ENCODE measurements at places on chromosomes 5 and 9.

- no peak for DNase-seq
Observed at GRCh38 chr5:179319123-179319522, 26.1 kb downstream of the ADAMTS2 start.

DNA sequence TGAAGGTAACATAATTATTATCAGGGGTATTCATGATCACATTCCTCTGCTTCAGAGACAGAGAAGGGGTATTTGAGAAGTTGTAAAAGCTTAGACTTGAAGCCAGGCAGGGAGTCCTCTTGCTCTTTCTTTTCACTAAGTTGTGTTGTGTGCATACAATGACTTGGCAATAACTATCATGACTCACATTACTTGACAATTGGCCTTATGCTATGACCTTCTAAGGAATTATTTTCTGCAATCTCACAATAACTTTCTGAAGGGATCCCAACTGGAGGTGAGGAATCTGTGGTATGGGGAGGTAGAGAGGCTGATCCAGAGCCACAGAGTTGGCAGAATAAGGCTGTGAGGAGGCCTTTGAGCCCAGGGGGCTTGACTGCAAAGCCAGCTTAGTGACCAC is 622.3 kb downstream of the MTRR start:
- no peak for DNase-seq

DNA sequence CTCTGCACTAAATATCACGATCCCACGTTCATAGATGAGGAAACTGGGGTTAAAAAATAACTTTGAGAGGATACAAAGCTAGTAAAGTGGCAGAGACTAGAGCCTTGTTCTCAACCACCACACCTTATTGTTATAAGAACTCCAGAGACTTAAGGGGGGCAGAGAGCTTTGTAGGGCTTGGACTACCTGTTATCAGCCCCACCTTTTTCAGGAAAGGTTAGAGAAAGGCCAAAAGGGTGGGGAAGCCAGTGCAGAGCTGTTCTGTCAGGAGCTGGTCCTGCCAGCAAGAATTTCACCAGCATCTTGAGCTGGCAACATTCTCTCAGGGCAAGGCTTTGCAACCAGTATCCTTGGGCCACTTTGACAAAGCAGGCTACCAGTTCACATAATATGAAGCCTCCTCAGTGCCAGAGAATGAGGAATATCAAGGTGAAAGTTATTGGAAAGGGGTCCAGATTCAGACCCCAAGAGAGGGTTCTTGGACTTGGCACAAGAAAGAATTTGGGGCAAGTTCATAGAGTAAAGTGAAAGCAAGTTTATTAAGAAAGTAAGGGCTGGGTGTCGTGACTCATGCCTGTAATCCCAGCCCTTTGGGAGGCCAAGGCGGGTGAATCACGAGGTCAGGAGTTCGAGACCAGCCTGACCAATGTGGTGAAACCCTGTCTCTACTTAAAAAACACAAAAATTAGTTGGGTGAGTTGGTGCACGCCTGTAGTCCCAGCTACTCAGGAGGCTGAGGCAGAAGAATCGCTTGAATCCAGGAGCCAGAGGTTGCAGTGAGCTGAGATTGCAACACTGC is 66.2 kb upstream of the CLINT1 start:
- DNase-seq, result no peak

DNA sequence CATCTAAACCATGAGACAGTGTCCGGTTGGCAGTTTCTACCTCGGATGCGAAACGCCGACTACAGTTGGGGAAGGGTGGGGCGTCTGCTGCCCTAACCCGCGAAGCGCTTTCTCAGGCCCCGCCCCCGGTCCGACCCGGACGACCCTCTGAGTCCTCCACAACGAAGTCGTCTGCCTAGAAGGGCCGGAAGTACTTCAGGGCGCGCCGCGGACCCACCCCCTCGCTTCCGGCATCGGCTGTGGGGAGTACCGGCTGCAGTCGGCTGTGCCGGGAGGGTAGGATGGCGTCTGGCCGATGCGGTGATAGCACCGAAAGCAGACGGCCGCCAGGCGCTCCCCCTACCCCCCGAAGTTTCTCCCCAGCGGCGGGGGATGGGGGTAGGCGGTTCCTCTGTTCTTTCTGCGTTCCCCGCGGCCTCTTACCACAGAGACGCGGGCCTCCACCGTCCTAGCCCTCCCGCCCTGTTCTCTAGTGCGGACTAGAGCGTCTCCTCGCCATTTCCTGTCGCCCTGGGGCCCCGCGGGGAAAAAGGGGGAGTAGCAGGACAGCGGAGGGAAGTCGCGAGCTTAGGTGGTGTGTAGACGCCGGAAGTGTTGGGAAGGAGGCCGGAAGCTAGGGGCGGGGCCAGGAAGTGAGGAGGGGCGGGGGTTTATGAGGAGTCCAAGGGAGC is at the start of gene TRIM41:
Gene TRIM41 (plus strand): TSS at position 224 of the 671 bp plus-strand sequence. CDS start 719 bp downstream, outside the sequence.
- DNase-seq, result peak; percentile 99

DNA sequence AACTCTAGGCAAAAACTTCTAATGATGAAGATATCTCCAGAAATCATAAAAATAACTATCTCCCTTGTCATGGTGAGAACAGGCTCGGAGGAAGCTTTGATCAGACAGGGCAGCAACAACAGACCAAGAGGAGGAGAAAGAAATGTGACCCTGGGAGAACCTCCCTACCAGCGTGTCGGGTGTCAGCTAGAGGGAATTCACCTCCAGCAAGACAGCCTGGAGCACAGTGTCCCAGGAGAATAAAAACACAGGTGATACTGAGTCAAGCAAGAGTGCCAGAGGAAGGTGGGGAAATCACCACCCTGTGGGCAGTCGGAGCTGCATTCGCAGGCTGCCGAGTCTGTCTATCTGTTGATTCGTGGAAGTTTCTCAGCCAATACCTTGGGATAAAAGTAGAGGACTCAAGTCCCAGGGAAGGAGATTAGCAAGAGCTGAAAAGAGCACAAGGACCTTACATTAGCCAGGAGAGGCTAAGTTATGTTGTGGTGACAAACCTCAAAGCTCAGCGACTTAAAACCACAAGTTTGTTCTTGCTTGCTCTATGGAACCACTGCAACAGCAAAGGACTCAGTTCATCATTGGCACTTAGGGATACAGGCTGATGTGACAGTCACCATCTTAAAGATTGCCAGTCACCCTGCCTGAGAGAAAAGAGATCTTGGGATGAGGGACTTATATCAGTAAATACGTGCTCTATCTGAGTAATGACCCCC is 598.3 kb downstream of the CCDC171 start:
- DNase-seq, result no peak

- DNase-seq, result no peak
Observed at GRCh38 chr5:135930949-135931295, 23.9 kb downstream of the LECT2 start.

DNA sequence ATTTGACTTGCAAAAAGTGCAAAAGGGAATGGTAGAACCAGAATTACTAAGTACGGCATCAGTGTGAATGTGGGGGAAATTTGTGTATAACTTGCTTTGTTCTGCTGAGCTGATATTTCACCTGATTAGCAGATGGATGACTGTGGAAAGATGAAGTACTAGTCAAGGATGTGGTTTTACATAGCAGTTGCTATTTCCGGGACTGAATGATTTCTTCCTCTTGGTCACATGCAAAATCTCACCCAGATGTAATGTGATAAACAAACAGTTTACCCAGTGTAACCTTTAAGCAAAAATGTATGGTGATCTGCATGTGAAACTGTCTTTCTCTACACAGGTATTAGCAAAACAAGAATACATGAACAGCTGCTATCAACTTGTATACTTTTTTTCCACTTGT is 46.1 kb downstream of the DCP2 start:
- peak; percentile 38 for DNase-seq

GRCh38 chr5:134493461-134494055 is 31.9 kb upstream of the JADE2 start:
- DNase-seq, result no peak

- DNase-seq, result peak; percentile 74
Observed at GRCh38 chr5:181160152-181160754, 12.9 kb downstream of the OR2V2 start.

- DNase-seq, result no peak
Observed at GRCh38 chr5:122420091-122420490, 108.1 kb downstream of the SNCAIP start.

DNA sequence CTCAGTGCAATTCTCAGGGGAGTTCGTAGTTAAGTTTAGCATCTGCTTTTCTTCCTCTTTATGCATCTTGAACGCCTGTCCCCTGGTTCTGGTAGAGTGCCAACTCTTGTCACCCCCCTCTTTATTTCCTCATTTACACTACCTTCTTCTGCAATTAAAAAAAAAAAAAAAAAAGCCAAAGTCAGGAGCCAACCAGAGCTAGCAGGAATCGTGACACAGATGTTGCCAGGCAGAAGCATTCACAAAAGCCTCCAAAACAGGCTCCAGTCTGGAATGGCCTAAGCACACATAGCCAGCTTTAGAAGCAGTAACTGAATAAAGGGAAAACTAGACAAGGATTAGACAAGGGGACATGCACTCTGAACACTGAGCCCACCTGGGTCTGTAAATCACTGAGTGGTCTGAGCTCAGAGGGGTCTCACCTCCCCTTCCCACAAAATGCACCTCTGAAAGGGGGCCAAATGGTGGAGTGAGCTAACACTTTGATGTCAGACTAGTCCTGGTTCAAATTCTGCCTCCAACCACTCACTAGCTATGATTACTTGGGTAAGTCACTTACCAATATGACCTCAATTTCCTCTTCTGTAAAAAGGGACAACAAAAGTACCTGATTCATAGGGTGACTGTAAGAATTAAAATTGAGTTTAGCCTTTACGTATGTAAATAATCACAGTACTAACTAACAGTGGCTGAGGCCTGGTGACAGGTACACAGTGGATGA is 2.0 kb downstream of the CD74 start:
- DNase-seq, result peak; percentile 50

- no peak for DNase-seq
Observed at GRCh38 chr9:14107977-14108376, 206.0 kb downstream of the NFIB start.

- no peak for DNase-seq
Observed at GRCh38 chr9:124295159-124295794, 37.5 kb downstream of the NEK6 start.

Data from H4 (cell line).